ENCODE measurements at places on chromosomes 1 and 21.

DNA sequence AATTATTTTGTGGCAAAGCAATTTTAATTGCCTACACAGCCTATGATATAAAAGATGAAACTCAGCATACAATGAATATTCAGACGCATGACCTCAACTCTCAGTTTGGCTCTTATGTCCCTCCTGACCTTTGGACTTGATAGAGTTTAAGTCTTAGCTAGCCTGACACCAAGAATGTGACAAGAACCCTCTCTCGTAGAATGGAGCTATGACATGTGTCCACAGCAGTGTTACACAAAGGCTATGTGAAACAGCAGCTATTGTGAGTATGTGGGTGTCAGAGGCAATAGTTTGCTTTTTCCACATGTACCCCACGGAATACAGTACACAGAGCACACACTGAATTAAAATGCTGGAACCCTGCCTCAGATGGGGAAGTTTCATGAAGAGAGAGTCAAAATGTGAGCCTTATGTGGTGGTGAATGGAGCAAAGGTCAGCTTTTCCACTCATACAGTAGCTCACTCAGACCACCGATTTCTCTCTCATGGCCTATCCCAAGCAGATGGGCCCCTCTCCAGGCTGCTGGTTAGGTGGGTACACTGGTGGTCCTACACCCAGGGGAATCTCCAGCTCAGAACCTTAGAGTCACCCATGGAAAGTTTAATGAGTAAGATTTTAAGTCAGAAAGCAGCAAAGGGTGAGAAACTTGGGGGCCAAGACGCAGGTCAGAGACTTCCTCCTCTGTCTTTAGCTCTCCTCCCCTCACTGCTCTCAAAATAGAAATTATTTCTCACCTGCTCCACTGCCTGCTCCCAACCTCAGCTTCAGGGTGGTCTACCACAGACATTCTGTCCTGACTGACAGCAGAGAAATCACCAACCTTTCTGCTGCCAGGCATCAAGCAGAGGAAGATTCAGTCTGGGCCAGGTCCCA is 10.1 kb upstream of the XCL2 start:
- no peak for DNase-seq

DNA sequence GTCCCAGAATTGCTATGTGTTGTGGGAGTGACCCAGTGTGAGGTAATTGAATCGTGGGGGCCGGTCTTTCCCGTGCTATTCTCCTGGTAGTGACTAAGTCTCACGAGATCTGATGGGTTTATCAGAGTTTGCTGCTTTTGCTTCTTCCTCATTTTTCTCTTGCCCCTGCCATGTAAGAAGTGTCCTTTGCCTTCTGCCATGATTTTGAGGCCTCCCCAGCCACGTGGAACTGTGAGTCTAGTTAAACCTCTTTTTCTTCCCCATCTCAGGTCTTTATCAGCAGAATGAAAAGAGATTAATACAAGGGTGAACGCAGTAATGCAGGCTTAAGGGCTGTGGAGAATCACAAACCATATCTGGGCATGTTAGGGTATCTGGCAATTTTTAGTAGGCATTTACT is 624.0 kb downstream of the USP25 start:
- DNase-seq = no peak

- DNase-seq = no peak
These were observed 25.5 kb downstream of the CAPN9 start for GRCh38 chr1:230772457-230773395.

DNA sequence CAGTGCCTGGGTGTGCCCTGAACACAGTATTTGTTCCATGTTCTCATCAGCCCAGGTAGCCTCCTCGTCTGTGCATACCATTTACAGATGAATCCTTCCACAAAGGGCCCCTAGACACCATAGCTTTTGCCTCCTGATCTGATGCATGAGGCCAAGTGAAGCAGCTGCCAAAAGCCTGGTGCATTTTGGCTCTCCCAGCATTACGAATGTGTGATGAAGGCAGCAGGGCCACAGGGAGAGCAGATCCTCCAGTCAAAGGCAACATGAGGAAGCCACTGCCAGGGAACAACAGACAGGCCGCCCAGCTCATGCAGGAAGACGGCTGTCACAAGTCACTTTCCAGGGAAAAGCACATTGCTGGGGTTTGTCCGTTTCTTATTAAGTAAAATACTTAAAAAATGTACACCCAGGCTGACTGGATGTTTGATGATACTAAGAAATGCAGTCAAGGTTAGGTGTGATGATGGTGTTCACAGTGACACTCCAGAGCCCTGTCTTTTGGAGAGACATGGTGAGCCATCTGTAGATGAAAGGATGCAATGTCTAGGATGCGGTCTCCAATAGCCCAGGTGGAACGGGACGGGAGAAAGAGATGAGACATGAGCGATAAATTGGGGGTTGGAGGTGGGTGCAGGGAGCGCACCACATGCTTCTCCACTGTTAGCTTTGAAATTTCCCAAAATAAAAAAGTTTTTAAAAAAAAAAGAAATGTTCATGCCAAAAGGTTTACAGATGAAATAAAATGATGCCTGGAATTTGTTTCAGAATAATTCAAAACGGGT is 48.7 kb downstream of the NPHP4 start:
- no peak for DNase-seq

DNA sequence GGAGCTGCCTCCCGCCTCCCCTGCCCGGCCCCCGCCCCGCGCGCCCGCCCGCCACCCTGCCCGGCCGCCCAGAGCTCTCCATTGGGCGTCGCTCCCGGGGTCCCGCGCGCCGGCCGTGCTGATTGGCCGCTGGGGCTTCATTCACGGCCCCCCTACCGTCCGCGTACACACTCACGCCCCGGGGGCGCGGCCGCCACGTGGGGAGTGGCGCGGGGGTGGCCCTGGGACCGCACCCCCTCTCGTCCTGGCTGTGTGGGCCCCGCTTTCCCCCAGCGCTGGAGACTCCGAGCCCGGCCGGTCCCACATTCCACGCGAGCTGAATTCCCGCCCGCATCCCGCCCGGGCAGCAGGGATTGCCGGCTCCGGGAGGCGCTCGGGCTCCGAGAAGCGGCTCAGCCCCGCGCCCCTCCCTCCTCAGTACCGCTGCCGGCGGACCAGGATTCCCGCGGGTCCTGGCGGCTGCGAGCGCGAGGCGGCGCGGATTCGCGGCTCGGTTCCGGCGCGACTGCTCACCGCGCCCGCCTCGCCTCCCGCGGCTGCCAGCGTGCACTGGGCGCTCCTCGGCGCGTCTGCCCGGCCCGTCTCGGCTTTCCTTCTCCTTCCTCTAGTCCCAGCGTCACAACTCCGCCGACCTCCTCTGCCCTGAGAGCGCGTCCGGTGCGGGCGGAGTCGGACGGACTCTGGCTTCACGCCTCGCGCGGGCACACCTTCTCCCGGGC is 450 bp upstream of the POU3F1 start:
- DNase-seq = no peak

- no peak for DNase-seq
These were observed 2.9 kb downstream of the EPHA8 start for GRCh38 chr1:22566161-22566560.

- no peak for DNase-seq
These were observed 134.2 kb downstream of the LMO4 start for GRCh38 chr1:87462894-87463293.

DNA sequence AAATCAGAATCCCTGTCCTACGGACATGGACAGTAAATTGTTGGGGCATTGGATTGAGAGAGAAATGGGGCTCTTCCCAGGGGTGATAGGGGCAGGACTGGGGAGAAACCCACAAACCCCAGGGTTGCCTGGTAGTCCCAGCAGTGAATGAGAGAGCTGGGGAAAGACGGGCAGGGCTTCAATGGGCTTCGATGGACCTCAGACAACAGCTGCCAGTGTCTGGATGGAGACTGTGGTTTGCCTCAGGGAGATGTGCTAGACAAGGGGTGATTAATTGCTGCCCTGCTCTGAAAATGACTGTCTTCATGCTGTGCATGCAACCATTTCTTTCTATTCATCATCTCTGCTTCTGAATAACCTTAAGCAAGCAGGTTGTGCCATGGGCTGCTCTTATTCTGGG is 7.4 kb downstream of the GPR25 start:
- DNase-seq = no peak

- no peak for DNase-seq
These were observed 686 bp downstream of the MIIP start for GRCh38 chr1:12019858-12020509.

DNA sequence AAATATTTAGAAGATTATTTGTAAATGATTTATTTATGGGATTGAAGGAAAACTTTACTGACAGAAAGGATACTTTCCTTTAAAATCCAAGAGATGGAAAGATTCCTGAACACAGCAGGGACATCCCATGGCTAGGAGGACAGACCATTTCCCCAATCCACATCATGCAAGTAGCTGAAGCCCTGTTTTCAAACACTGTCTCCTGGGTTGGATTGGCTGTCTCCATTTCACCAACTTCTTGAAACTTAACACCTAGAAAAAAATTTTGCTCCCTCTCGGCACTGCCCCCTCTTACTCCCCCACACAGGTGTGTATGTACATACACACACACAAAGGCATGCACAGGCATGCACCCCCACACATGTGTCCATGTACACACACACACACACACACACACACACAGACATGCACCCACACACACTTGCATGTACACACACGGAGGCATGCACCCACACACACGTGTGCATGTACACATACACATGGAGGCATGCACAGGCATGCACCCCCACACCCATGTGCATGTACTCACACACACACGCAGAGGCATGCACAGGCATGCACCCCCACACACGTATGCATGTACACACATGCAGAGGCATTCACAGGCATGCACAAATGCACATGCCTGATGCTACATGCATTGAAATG is 320.0 kb downstream of the CHRM3 start:
- DNase-seq = no peak

DNA sequence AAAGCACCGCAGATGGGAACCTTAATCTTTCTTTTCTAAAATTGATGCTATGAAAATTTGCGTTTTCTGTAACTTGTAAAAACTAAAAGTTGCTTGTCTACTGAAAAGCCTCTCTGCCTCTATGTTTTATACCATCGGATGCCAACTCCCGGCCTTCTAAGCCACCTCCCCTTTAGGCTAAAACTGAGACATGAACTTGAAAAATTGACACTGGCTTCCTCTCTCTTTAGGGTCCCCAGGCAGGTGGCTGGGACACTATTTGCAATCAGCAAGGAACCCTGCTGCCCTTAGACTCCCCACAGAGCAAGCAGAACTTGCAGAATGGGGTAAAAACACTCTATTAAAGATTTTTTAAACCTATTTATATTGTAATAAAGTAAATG is 151.1 kb upstream of the CAMK1G start:
- no peak for DNase-seq

DNA sequence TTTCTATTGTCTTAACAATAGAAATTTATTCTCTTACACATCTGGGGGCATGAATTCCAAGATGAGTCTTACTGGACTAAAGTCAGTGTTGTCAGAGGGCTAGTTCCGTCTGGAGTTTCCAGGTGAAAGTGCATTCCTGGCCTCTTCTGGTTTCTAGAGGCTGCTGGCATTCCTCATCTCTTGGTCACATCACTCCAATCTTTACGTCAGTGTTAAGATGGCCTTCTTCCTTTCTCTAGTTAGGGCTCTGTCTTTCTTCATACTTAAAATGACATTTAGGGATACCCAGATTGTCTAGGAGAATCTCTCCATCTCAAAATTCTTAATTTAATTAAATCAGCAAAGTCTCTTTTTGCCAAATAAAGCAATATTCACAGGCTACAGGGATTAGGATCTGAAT is 13.3 kb upstream of the PDC start:
- DNase-seq = no peak

DNA sequence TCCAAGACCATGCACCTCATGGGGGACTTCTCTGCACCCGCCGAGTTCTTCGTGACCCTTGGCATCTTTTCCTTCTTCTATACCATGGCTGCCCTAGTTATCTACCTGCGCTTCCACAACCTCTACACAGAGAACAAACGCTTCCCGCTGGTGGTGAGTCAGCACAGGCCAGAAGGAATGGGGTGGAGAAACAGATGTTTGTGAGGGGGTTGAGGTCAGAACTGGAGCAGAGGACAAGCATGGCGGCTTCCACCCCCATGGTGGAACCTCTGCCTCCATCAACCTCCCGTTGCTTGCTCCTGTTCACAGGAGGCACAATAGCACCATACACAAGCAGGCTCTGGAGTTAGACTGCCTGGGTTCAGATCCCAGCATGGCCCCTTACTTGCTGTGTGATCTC is 6.9 kb upstream of the ATXN7L2 start:
- DNase-seq = no peak

DNA sequence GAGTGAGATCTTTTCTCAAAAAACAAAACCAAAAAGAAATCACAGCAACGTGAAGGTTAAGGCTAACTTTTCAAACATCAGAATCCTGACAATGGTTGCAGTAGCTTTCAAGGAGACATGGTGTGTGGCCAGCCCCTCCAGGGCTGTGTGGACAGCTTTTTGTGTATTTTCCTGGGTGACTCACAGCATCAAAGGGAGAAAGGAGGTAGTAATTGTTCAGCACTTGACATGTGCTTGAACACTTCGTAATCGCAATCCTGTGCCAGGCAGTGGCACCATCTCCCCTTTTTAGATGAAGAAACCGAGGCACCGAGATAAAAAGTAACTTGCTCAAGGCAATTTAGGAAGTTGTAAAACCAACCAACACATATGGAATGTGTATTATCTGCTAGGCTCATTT is 10.3 kb downstream of the NBL1 start:
- no peak for DNase-seq

- DNase-seq = no peak
These were observed 272.2 kb downstream of the LMO4 start for GRCh38 chr1:87600854-87601253.

DNA sequence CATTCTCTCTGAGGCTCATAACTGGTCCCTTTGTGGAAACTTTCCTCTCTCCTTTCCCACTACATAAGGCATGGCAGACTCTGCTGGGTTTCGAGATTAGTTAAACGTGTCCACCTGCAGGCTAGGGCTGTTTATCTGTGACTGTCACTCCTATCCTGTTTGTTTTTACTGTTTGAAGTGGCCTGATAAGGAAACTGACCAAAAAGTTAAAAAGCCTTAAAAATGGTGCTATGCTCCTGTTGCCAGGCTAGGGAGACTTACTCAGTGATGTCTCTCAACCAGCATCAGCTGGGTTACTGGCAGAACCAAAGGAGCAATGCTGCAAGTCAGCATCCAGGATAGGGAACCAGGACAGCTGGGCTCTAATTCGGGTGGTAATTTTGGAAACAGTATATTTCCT is 3.9 kb downstream of the PIGV start:
- DNase-seq = no peak

DNA sequence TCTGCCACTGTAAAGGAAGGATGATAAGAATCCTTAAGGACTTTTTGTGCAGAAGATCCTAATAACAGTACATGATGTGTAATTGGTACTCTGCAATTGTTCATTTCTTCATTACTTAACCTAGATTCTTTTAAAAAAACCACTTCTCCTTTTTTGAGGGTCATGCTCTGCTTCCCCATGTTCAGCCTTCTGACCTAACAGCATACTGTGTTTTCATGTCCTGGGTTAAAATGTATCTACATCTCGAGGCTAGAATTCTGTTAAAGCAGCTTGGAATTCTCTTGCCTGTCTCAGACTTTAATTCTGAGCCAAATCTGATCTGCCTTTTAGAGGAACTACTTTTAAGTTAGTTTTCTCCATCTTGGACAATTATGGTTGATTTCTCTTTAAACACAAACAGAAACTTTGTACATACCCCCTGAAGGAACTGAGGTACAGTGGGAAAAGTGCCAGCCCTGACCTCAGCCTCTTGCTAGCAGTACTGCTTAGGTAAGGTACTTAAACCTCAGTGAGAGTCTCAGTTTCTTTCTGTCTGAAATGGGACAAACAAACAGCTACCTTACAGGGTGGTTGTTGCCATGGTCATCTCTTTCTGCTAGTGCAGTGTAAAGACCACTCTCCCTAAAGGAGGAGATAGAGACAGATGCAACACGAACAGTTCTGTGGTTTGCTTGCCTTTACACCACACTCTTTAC is 103.2 kb upstream of the DYNLT5 start:
- DNase-seq = no peak

GRCh38 chr1:208835097-208835463 is 590.9 kb upstream of the PLXNA2 start:
- DNase-seq = no peak

Data from iPS DF 6.9 (cell line).